ENCODE measurements at places on chromosomes 2 and 18. TPM values are rescaled to one million over a fixed set of nuclear protein-coding genes. Genes with fewer than 3 reads are reported as not detected.

Gene SIX2
- total RNA-seq: 68.8 TPM

Gene ERLEC1
- total RNA-seq: 55.7 TPM

DNA sequence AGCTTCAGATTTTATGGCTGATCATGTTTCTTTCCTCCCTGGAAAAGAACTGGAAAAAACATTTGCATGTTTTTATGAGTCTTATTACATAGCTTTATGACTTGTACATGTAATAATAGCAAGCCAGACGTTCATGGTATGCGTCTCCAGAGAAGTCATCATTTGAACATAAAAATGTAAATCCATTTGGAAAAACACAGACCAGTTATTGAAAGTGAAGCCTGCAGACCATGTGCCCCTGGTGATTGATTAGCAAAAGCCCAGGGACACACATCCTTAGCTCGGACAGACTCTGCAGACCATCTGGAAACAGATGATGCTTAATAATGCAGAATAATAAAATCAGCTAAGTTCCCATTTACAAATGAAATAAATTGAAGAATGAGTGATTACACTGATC is 283.1 kb downstream of the TDRD15 start:
- DNase-seq: no peak

Gene LRRTM1
- not detected for total RNA-seq

GRCh38 chr2:26438926-26439325 is 37.2 kb downstream of the DRC1 start:
- DNase-seq: no peak

GRCh38 chr18:40004246-40004645 is 1950.8 kb upstream of the PIK3C3 start:
- no peak for DNase-seq

GRCh38 chr2:152028182-152028862 is 70.5 kb downstream of the CACNB4 start:
- DNase-seq: peak; percentile 18

- peak; percentile 85 for DNase-seq
These were observed 118.9 kb downstream of the LCLAT1 start for GRCh38 chr2:30565851-30566358.

DNA sequence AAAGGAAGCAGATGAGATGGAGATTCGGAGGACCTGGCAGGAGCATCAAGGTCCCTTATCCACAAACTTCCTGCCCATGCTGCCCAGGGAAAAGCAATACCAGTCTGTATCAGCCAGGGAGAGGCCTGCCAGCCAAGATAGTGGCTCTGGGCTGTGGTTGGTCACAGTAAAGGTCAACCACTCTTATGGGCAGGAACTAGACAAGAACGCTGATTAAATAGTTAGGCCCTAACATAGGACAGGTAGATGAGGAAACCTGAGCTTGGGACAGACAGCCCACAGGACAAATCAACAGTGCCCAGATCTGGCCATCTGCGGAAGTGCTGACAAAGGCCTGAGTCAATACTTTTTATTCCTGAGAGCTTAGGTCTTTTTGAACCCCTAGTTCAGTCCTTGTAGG is 10.7 kb downstream of the PSTPIP2 start:
- DNase-seq: no peak

- DNase-seq: no peak
These were observed 61.9 kb upstream of the PPP1CB start for GRCh38 chr2:28689771-28690170.

Gene G6PC2
- total RNA-seq: not detected

DNA sequence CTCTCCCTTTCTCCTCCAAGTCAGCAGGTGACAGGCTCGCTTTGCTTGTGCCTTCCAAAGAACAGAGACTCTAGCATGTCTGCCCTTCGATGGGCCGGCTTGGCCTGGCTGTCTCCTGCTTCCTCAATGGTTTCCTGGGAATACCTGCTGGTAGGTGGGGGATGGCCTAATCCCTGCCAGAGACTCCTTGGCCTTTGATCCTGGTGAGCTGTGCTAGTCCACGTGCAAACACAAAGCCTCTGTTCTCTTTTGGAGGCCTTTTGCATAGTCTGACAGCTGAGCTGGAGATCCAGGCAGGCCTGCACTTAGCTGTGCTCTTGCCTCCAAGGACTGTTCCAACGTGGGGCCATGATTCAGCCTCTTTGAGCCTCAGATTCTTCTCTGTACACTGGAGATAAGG is 67.6 kb downstream of the ARL4C start:
- DNase-seq: no peak

DNA sequence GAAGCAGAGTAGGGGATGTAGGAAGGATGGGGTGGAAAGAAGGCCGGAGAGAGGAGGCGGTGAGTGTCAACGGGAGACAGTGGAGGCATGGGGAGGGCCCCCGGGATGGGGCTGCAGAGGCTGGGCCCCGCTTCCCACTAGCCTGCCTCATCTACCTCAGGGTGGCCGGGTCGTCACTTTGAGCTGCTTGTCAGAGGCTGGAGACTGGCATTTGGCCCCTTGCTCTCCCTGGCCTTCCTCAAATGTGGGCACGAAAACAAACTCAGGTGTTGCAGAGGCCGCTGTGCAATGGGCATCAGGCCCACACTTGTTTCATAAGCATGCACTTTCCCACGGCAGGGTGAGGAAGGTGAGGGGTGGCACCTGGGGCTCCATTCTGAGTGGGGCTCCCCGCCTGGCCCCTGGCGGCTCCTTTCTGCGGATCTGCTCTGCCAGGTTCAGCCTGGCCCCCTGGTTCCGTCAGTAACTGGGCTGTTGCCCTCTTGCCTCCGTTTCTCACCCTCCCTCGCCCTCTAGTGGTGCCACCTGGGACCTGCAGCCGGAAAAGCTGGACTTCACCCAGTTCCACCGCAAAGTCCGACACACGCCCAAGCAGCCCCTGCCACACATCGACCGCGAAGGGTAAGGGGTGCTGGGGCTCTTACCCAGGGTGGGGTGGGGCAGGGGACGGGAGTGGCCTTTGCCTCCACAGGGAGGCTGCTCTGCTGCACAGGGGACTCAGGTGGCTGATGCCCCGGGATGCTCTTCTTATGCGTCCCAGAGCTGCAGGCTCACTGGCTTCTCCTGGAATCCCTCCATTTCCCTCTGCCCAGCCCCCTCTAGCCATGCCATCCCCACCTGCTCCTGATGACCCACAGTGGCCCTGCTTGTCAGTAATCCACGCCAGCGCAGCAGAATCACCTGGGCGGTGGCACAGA is 125.4 kb downstream of the CTIF start:
- peak; percentile 52 for DNase-seq

Gene WNT10A
- 63.4 TPM for total RNA-seq

Gene KIAA2012
- not detected for total RNA-seq

DNA sequence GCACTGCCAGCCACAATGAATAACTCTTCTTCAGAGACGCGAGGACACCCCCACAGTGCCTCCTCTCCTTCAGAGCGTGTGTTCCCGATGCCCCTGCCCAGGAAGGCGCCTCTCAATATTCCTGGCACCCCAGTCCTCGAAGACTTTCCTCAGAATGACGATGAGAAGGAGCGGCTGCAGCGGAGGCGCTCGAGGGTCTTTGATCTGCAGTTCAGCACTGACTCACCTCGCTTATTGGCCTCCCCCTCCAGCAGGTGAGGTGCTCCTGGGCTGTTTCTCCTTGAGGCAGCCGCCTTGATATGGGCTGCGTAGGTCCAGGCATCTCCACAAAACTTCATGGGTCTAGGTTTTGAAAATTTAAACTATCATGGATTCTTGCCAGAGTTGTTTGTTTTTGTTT is 6.1 kb downstream of the NCAPH start:
- no peak for DNase-seq
